T-helper 1 cell (primary cell): ENCODE measurements at places on chromosomes 3 and 15.

GRCh38 chr3:84165328-84165727 lies 793.5 kb upstream of the CADM2 start:
- no peak for DNase-seq

- DNase-seq, result no peak
Observed at GRCh38 chr3:113560271-113560670, 27.9 kb downstream of the SIDT1 start.

DNA sequence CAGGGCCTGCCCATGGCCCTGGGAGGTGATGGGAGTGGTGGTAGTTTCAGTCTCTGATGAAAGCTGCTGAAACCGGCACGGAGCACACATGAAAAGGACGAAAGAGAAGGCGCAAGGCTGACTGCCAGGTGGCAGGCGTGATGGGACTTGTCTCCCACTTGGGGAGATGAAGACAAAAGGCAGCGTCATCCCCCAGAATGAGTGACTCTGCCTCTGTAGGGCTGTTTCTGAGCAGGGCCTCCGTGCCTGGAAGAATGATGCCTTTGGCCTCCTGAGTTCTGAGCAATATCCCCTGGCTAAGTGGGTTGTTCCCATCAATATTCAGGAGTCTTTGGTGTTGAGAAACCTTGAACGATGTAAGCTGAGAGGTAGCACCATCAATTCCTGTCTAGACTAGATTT lies 237.8 kb downstream of the OPA1 start:
- no peak for DNase-seq

DNA sequence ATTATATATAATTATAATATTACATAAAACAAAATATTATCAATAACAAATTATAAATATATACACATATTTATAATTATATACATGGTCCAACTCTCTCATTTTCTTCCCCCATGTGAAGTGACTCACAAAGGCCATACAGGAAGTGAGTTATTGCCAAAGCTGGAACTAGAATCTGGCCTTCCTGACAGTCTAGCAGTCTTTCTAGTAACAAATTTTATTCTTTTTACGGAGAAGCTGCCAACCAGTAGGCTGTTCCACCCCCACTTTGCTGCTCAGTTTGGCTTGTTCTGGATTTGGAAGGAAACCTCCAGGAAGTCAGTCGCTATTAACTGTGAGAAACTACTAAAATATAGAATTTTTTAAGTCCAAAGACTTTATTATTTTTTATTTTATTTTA lies 79.6 kb downstream of the DHX36 start:
- no peak for DNase-seq

- DNase-seq, result no peak
Observed at GRCh38 chr3:58459160-58459559, 25.5 kb upstream of the PDHB start.
